Activated CD4-positive, alpha-beta T cell treated with anti-CD3 and anti-CD28 coated beads, Interleukin-2, amount 50 U/mL, for 4 hours (primary cell): ENCODE measurements at places on chromosomes 4 and X.

GRCh38 chrX:20361890-20362262 lies 95.2 kb upstream of the RPS6KA3 start:
- DNase-seq = no peak

GRCh38 chr4:98245226-98245625 lies 16.0 kb upstream of the RAP1GDS1 start:
- no peak for DNase-seq

DNA sequence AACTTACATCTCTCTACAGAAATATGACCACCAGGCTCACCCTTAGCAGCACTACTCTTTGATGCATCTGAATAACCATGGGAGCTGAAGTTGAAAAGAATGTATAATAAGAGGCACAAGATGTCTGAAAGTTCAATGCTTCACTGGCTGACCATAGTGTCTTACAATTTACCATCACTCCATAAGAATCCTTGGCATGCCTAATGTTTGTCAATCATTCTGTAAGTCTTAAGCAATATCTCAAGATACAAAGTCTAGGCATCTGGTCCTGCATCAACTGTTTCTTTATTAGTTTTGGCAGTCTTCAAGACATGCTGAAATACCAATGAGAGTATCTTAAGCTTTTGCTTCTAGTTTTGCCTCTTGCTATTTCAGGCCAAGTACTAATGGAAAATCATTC lies 755.5 kb downstream of the STIM2 start:
- no peak for DNase-seq

GRCh38 chr4:115844180-115844579 lies 730.8 kb upstream of the NDST4 start:
- DNase-seq = no peak

GRCh38 chr4:131430302-131430701 lies 1718.8 kb upstream of the PCDH10 start:
- no peak for DNase-seq

GRCh38 chr4:144787365-144788258 lies 141.7 kb downstream of the HHIP start:
- no peak for DNase-seq

GRCh38 chrX:39931529-39932282 lies 166.1 kb downstream of the BCOR start:
- DNase-seq = no peak

DNA sequence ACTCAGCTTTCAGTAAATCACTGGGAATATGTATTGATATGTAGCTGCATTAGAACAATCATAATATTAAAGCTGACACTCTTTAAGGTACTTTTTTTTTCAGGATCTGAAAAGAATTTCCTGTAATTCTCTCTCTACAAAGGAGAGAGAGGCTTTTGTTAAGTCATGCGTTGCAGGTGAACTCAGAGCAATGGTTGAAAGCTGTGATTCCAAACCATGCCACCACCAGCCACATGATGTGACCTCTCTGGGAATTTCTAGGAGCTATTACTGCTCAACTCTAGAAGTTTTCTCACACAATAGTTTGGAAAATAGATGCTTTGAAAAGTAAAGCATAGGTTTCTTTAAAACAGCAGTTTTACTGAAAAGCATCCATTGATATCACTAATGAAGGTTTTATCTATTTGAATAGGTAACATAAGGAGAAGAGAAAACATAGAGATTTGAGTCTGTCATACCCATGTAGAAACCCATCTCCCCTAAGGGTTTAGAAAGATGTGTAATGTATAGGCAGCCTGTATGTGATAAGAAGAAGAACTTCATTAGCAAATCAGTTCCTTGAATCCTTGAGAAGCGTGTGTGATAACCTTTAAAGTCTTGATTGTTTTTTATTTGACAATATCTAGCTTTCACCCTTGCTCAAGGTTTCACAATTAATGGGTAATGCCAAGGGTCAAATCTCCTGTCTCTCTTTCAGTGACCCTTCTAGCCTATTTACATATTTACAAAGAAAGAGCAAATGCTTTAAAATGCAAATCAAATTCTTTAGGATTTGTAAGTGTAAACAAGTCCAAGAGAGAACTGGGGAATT lies 161.0 kb upstream of the ANKRD50 start:
- DNase-seq = no peak

- no peak for DNase-seq
Observed at GRCh38 chr4:77922158-77923094, 59.8 kb downstream of the MRPL1 start.

- DNase-seq = no peak
Observed at GRCh38 chrX:5242091-5242790, 986.4 kb downstream of the NLGN4X start.

- DNase-seq = no peak
Observed at GRCh38 chrX:39720945-39721344, 376.8 kb downstream of the BCOR start.

DNA sequence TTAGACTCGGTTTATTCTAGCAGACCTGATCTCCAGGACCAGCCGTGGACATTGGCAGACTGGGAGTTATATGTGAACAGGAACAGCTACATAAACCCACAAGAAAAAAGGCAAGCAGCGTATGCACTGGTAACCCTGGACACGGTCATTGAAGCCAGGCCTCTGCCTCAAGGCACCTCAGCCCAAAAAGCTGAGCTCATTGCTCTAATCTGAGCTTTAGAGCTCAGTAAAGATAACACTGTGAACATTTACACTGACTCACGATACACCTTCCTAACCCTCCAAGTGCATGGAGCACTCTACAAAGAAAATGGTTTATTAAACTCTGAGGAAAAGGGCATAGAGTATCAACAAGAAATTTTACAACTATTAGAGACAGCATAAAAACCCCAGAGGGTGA lies 148.9 kb upstream of the FGF16 start:
- no peak for DNase-seq

DNA sequence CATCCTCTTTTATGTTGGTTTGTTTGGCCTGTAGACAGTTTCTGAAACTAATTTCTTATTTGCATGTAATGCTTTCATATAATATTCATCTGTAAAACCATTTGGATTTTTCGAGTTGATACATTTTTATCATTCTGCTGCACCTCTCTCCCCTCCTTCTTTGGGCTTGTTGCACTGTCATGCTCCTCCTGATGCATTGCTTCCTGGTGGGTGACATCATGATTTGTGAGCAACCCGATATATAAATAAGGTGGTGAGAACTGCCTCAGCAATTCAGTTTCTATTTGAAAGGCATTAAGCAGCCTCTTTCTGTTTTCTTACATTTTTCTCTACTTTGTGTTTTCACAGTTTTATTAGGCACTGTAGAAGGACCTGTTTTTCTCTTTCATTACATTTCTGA lies 515.7 kb downstream of the RPA4 start:
- DNase-seq = no peak

DNA sequence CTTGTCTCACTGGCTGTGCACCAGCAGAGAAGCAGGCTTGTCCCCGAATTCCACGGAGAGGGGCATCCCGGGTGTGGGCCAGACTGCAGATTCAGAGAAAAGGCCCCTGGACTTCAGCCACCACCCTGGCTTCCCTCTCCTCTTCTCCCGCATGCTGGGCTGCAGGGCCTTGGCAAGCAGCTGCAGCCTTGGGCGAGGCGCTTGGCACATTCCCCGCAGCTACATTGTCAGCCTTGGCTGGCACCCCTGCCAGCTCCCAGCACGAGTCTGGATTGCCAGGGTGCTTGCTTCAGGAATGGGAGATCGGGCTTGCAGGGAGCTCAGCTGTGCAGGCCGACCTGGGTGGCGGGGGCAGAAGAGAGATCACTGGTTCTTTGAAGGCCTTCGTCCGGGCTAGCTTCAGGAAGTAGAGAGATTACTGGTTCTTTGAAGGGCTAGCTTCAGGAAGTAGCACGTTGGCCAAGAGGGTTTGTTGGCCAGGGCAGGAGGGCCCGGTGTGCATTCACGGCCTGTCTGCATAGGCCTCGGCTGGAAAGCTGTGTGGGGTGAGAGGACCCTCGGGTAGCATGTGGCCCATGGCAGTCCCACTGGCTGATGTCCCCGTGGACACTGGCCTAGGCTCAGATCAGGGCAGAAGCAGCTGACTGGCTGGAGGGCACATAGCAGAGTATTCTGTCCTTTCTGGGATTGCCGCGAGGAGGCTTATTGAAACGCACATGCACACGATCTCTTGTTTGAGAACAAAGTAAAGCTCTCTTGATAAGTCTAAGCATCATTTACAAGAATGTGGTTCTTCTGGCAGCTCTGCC lies 2.7 kb downstream of the ABCD1 start:
- no peak for DNase-seq

DNA sequence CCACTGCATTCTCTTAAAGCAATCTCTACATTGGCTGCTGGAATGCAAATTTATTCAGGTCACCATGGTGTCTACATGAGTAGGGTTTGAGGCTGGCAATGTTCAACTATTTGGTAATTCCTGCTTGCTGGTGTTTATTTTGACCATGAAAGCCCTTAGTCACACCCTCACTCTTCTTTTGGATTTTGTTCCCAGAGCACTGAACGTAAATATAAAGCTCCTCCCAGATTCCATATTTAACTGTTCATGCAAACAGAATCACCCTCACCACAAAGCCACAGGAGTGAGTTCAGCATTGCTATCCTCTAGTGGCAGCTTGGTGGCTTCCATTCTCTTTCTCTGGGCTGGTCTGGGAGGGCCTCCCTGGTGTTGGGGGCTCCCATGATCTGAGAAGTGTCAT lies 82.8 kb downstream of the LNX1 start:
- DNase-seq = no peak

GRCh38 chr4:140300271-140300970 lies 73.0 kb upstream of the SCOC start:
- no peak for DNase-seq

GRCh38 chrX:70970482-70970995 lies 39.6 kb upstream of the SLC7A3 start:
- DNase-seq = no peak

DNA sequence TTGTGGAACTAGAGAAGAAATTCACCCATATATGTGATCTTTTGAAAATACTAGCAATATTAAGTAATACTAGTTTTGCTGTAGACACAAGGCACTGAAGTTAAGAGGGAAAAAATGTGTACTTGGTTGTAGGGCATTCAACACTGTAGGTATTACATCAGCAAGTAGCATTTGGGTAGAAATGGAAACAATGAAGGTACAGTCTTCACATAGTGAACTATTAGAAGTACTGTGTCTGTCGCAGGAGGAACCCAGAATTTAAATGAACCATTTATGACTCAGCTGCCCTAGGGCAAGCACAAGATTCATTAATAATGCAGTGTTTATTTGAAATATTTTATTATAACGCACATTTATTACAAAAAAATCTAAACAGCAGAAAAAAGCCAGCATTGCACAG lies 572.7 kb upstream of the TENM3 start:
- no peak for DNase-seq

DNA sequence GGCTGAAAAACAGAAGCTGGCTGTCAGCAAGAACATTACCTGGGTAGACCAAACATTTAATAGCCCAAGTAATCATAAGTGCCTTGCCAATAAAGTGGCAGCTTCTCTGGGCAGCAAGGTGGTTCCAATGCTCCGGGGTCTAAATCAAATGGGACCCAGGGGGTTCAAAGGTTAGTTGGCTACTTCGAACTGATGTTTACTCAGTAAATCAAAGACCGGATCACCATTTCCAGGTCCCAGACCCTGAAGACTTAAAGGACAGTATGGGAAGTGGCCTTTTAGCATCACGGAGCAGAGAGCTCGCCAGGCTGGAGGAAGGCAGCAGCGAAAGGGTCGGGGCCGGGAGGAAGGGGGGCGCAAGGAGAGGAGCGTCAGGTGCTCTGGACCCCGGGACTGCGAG lies 1.0 kb downstream of the SH3KBP1 start:
- DNase-seq = no peak

DNA sequence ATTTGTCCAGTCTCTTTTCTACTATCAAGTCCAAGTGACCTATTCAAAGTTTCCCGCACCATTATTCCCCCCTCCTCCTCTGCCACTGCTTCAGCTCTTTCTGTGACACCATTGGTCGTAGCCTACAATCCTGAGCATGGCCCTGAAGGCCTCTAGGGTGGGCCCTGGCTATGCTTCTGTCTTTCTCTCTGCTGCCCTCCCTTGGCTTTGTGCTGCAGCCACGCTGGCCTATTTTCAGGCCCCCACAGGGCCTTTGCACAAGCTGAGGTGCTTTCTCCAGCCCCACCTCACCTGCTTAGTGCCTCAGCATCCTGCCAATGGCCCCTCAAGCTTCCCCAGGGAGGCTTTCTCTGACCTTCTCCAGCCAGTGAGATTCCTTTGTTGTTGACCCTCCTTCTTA lies 156.5 kb downstream of the NHS start:
- DNase-seq = no peak

GRCh38 chr4:126986828-126987227 lies 645.9 kb upstream of the INTU start:
- no peak for DNase-seq

DNA sequence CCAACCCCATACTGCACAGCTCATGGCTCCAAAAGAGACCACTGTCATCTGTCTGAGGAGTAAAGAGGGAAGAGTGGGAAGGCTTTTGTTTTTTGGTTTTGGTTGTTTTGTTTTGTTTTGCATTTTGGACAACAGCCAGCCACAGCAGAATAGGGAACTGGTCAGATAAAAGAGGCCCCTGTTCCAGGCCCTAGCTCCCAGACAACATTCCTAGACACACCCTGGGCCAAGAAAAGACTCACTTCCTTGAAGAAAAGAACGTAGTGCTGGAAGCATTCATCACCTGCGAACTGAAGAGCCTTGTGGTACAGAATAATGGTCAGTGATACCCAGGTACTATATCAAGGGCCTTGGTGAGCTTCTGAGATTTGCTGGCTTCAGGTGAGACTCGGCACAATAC lies 619.4 kb upstream of the SPANXN1 start:
- DNase-seq = no peak

DNA sequence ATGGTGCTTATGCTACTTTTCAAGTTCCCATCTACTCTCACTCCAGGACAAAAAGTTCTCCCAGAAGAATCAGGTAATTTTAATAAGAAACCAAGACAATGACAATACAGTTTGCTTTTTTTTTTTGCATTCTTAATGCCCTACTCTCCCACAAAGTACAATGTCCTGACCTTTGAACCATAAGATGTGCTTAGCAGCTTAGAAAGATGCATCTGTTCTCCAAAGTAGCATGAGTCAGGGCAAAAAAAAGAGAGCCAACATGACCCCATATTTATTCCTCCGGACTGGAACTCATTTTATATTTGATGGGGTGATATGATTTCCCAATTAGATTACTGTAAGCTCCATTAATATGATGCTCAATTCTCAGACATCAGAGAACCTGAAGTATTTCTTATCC lies 16.5 kb upstream of the PDCL2 start:
- DNase-seq = no peak

GRCh38 chrX:20029728-20030127 lies 38.9 kb upstream of the BCLAF3 start:
- DNase-seq = no peak

DNA sequence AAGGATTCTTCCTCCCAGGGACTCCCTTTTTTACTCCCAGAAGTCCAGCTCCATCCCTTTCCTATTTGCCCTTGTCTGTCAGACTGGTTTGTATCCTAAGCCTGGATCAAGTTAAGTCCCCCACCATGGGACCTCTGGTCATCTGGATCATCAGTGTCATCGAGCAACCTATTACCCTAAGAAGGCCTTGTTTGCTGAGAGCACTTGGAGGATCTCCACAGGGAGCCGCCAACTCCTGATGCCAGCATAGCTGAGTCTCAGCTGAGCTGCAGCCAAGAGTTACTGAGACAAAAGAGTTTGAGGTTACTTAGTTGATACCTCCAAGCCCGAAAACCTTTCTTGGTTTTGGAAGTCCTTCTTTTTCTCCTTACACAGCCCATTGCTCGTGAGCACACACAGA lies 10.1 kb upstream of the DAPP1 start:
- DNase-seq = no peak
